Effector CD8-positive, alpha-beta T cell (primary cell): ENCODE measurements at places on chromosomes 5 and 9.

DNA sequence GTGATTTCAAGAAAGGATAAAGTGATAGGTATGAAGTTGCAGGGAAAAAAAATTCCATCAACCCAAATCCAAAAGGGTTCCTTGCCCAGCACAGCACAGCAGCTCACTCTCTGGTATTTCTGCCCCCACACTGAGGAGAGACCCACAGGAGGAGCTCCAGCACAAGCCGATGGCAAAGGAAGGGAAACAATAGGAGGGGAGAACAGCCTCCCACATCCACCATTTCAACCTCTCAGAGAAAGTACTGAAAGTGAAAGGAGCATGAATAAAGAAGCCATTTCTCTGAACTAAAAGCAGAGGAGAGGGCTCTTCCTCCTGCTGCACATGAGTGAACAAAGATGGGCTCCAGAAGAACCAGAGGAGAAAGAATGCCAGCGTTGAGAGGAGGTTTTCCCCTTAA lies 54.9 kb upstream of the ZSWIM6 start:
- DNase-seq = no peak

DNA sequence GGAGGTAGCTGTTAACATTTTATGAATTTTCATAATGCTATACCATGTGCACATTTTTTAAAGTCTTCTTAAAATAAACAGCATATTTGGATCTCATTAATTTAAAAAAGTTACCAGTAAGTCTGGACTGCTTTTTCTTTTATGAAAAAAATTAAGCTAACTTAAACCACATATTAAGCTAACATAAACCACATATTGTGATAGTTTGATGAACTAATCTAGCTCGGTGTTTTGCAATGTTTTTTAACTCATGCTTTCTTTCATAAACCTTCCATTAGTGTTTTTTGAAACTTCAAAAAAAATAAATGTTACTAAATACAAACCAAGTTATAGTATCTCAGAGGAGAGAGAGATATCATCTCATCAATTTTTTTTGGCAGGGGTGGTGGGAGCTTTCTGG lies 26.5 kb downstream of the POLK start:
- DNase-seq = no peak

- no peak for DNase-seq
These were observed 105.0 kb downstream of the PLPP1 start for GRCh38 chr5:55429613-55430253.

GRCh38 chr9:68418259-68418845 lies 61.9 kb downstream of the PGM5 start:
- no peak for DNase-seq

GRCh38 chr5:180172447-180173197 lies 36.4 kb downstream of the RASGEF1C start:
- DNase-seq = no peak

DNA sequence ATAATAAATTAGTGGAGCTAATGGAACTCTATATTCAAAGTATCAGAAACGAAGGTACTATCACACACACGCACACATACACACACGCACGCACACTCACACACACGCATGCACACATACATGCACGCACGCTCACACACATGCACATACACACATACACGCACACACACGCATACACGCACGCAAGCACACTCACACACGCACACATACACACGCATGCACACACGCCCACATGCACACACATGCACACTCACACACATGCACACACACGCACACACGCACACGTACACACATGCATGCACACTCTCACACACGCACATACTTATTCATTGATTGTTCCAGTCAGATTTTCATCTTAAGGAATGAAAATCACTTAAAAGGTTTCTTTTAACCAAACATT lies 69.8 kb upstream of the ICE1 start:
- DNase-seq = no peak

DNA sequence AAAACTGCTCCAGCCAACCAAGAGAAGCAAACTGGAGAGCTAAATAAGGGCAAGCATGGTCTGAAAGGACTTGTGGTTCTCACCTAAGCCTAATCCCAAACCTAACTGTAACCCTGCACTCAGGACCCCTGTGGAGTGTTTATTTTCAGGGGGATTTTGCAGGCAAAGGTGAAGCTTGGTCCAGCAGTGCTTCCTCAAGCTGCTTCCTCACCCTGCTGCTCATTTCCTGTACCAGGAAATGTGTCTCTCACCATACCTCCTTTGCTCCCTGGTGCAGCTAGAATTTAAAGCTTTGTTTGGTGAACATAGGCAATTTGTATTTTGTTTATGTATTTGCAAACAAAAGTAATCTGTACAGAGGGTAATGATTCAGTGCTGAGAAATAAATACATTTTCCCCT lies 50.2 kb downstream of the CARTPT start:
- no peak for DNase-seq

DNA sequence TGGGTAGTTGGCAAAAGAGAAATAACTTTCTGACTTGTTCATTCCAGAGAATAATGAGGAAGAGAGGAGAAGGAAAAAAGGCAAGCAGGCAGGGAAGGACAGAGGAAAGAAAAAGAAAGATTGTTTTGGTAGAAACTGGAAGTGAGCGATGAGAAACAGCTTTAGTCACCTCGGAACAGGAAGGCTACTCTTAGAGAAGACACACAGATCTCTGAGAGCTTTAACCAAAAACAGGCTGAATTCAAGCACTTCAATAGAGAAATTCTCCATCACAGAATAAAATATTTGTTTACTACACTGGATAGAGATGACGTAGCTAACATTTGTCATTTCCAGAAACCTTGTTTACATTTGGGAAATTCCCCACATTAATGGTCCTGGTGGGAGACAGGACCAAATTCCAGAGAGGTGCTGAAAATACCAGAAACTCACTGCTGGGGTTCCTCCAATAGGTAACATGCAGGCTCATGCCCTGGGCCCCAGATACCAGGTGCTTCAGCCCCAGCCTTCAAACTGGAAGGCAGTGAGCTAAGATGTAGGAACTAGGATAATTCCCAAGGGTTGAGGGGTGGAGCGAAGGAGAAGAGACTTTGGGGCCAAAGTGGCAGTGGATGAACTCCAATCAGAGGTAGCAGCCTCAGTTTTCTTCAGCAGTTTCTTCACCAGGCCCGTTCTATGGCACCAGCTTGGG lies 227.7 kb upstream of the GRAMD2B start:
- DNase-seq = no peak

DNA sequence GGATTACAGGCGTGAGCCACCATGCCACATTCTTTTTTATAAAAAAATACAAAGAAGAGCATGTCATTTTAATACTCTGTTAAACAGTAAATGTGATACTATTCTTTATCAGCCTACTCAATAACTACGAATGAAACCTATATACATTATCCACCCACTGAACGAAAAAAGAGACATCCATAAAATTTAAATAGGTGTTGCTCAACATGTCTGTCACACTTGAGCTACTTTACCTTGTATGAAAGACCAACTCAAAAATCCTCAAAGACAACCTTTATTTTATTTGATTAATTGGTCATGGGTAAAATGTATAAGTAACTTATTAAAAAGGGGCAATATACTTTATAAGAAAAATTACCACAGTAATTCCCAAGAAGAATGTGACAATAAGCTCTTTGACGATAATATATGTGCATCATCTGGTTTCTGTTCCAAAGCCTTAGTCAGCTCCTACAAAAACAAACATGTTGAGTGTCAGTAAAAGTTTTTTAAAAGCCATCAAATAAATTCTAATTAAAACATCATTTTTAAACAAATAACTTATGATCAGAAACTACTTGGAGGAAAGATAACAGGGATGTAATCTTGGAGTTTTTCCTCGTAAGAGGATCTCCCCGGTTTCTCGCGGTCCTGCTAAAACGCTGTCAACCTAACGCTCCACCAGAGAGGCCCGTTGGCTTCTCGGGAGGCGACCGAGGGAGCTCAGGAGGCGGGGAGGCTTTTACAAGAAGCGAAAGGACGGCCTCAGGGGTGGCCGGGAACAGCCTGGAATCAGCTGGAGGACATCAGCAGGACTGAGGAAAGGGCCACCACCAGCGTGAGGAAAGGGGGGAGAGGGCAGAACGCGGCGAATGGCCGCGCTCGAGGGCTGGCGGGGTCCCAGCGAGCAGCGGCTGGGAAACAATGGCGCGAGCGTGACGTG lies 13.5 kb upstream of the ANKRD18B start:
- DNase-seq = no peak

GRCh38 chr5:5658226-5658625 lies 235.7 kb downstream of the ICE1 start:
- no peak for DNase-seq

GRCh38 chr5:72252574-72253155 lies 67.4 kb downstream of the MRPS27 start:
- no peak for DNase-seq

- DNase-seq = no peak
These were observed 245.7 kb upstream of the NR4A3 start for GRCh38 chr9:99576002-99576401.

GRCh38 chr9:112925058-112925641 lies 34.5 kb upstream of the SLC46A2 start:
- DNase-seq = no peak

DNA sequence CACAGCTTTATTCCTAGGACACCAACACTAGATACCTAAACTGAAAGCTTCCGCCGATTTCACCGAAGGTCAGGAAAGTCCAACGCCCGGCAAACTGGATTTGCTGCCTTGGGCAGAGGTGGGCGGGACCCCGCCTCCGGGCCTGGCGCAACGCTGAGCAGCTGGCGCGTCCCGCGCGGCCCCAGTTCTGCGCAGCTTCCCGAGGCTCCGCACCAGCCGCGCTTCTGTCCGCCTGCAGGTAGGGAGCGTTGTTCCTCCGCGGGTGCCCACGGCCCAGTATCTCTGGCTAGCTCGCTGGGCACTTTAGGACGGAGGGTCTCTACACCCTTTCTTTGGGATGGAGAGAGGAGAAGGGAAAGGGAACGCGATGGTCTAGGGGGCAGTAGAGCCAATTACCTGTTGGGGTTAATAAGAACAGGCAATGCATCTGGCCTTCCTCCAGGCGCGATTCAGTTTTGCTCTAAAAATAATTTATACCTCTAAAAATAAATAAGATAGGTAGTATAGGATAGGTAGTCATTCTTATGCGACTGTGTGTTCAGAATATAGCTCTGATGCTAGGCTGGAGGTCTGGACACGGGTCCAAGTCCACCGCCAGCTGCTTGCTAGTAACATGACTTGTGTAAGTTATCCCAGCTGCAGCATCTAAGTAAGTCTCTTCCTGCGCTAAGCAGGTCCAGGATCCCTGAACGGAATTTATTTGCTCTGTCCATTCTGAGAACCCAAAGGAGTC lies at the start of gene CD274:
Gene CD274, plus strand, starts transcription at position 184 of the 733 bp plus-strand sequence. CDS start 5,572 bp downstream, outside the sequence.
- DNase-seq = peak; percentile 58

DNA sequence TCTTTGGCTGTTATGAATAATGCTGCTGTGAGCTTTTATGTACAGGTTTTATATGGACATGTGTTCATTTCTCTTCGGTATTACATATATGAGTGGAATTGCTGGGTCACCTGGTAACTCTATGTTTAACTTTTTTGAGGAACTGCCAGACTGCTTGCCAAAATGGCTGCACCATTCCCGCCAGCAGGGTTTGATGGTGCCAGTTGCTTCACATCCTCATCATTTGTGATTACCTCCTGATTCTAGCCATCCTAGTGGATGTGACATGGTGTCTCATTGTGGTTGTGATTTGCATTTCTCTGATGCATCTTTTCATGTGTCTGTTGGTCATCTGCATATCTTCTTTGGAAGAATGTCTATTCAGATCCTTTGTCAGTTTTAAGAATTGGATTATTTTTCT lies 10.7 kb downstream of the NANS start:
- no peak for DNase-seq

DNA sequence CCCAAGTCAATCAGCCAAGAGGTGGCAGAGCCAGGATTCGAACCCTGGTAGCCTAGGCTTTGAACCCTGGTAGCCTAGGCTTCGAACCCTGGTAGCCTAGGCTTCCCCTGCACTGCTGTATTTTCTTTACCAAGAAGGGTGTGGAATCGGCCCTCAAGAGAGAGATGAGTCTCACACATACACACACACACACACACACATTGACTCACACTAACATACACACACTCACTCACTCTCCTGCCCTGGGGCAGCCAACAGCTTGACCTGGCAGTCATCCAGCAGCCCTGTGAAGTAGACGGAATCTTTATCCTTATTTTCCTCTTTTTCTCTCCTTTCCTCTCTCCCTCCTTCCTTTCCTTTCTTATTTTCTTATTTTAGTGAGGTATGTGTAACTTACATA lies 55.4 kb upstream of the RPL26L1 start:
- no peak for DNase-seq

DNA sequence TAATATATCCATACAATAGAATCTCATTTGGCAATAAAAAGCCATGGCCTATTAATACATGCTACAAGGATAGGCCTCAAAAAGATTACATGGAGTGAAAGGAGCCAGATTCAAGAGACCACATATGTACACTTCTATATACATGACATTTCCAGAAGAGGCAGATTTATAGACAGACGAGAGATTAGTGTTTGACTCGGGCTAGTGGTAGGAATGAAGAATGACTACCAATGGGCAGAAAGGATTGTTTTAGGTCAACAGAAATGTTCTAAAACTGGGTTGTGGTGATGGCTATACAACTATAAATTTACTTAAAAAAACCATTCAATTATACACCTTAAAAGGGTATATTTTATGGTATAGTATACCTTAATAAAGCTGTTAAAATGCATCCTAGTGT lies 41.9 kb downstream of the SETX start:
- no peak for DNase-seq

- DNase-seq = no peak
These were observed 313.7 kb upstream of the IRX4 start for GRCh38 chr5:2196416-2196815.

- no peak for DNase-seq
These were observed 170.5 kb downstream of the TLE4 start for GRCh38 chr9:79742110-79742721.
